ENCODE measurements at places on chromosomes 2 and 18.

DNA sequence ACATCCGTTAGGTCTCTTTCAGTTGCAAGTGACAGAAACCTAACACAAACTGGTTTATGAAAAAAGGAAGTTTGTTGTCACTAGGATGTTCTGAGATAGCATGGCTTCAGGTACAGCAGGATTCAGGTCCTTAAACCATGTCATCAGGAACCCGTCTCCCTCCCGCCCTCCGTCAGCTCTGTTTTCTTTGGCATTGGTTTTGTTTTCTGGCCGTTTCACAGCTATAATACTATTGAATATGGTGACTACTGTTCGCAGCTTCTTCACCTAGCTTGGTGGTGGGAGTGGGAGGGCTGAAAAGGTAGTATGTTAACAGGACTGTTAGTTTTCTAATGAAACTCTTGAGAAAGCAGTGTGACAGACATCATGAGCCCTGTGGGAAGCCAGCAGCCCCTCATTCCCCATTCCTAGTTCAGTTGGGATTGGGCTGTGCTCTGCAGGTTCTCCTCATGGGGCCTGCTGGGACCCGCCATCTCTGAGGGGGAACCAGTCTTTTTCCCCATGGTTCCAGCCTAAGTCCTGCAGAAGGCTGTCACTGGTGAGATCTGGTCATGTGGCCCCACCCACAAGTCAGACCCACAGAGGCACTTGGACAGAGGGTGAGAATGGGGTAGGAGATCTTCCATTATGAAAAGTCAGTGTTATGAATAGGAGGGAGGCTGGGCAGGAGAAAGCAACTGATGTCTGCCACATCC, 12.1 kb downstream of the PTMA start:
- DNase-seq = no peak

GRCh38 chr2:236636714-236637470, 67.3 kb downstream of the ACKR3 start:
- no peak for DNase-seq

DNA sequence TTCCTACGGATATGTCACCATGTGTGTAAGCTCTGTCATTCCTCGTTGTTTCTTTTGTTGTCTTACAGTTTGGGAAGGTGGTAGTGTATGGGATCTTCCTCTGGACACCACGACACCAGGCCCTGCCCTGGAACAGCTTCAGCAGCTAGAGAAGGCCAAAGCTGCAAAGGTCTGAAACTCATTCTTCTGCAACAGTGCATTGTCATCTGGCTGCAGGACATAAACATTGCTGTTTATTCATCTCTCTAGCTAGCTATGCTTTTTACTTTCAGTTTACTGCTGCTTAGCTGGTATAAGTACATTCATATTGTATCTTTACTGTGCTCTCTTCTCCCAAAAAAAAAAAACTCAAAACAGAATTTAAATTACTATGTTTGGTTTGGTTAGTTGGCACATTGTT, 39.2 kb upstream of the KCNJ13 start:
- no peak for DNase-seq

GRCh38 chr2:46803547-46803878, 112.1 kb downstream of the MCFD2 start:
- no peak for DNase-seq

DNA sequence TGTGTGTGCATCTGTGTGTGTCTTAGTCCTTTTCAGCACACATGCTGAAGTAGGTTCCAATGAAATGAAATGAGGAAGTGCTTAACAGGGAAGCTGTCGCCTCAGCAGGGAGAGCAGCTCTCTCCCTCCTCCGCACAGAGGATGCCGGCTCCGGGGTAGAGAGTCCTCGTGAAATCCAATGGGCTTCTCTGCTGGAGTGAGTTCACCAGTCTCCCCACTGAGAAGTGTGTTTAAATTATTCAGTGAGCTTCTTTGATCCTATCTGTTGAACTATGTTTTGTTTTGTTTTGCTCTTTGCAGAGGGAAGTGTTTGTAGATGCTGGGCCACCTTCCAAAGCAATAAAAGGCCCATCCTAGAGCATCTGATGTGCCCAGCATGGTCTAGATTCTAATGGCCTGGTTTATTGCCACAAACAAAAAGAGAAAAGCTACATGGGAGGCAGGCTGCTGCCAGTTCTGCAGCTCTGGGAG, 6.7 kb downstream of the PPP1R7 start:
- no peak for DNase-seq

- DNase-seq = no peak
These were observed 114.2 kb downstream of the SEPTIN10 start for GRCh38 chr2:109499566-109499965.

GRCh38 chr2:197453914-197454398, 604 bp downstream of the COQ10B start:
- peak; percentile 69 for DNase-seq

DNA sequence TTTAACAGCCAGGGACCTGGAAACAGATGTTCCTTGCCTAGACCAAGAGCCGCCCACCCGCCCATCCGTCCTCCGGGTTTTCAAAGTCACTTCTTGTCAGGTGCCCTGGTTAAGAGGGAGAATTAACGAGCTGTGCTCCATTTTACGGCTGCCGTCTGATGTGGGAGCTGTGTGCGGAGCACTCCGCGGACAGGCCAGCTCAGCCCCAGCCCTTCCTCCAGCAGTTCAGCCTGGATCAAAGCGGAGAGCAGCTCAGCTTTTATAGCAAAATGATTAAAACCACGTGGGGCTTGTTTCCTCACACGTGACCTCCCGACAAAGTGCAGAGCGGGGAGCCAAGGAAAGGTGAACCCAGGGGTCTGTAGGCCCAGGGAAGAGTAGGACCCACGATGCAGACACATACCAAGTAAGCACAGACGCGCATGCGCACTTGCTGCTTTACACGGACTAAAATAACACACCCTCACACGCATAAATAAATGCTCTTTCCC, 46.1 kb upstream of the PKDCC start:
- no peak for DNase-seq

DNA sequence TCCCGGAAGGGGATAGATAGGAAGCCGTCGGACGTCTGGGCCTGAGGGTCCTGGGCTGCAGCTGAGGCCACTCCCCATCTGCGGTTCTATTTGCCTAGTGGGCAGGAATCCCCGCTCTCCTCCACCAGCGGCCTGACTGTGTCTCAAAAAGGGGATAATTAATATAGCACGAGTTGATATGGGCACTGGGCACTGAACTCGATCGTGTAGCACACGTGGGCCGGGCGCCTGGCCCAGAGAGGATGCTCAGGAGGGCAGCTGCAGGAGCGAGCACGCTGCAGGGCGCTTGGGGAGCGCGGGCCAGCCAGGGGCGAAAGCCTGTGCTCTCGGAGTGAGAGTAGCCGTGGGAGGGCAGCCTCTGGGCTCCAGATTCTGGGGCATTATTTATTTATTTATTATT, 8.8 kb upstream of the GBX2 start:
- DNase-seq = no peak

Data from H54 (cell line).